ENCODE measurements at places on chromosomes 2 and 18.

GRCh38 chr18:49745045-49746014, 68.0 kb downstream of the ACAA2 start:
- no peak for DNase-seq

DNA sequence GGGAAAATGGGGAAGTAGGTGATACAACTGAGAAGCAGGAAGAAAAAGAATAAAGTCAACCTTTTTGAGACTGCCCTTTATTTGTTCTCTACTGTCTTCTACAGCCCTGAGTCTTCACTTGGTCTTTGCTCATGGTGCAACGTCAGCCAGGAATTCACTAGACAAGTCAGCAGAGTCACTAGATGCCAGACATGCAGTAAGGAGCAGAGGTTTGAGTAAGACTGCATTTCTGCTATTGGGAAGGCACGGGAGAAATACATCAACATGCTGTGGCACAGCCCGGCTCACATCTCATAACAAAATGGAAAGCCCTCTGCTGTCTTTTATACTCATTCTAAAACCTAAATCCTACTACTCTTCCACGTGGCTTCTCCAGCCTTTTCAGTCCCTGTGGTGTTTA, 67.1 kb downstream of the PRELID3A start:
- no peak for DNase-seq

DNA sequence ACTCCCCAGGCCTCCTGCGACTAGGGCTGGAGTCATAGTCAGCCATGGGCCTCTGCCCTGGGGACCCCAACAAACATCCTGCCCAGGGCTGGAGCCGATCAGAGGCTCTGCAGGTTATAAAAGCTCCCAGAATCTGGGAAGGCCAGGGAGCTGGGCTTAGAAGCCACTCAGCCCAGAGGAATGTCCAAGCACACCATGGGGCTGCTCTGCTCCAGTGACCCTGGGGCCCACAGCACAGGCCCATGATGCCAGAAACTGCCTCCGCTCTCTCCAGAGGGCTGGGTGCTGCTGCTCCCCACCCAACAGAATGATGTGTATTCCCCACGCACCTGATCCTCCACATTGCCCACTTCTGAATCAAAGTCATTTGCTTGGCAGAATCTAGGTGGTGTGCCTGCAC, 88.5 kb downstream of the ARMC9 start:
- no peak for DNase-seq

GRCh38 chr2:111011218-111011617, 109.5 kb upstream of the BCL2L11 start:
- no peak for DNase-seq

DNA sequence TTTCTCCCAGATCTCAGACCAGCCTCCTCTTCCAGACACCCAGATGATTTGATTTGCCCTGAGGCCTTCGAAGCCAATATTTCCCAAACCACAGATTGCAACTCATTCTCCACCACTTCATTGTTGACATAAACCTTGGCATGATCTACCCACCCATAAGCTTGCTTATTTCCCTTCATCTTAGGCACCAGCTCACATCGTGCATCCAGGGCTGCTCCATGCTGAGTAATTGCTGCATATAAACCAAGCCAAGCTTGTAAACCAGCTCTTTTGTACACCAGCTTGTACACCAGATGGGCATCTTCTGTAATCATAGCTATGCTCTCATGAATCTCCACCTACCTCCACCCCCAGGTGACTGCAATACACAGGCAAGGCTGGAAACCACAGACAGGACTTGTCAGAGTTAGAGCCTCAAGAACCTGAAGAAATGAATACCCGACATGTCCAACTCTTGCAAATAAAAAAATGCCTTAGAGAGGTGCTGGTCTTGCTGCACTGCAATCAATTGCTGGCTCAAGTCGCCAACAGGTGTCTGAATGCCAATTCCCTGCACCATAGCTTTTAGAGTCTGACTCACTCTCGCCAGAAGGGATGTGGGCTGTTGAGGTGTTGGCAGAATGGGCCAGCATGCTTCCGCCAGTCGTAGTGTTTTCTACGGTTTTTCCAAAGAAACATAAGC, 31.5 kb downstream of the TRABD2A start:
- no peak for DNase-seq

DNA sequence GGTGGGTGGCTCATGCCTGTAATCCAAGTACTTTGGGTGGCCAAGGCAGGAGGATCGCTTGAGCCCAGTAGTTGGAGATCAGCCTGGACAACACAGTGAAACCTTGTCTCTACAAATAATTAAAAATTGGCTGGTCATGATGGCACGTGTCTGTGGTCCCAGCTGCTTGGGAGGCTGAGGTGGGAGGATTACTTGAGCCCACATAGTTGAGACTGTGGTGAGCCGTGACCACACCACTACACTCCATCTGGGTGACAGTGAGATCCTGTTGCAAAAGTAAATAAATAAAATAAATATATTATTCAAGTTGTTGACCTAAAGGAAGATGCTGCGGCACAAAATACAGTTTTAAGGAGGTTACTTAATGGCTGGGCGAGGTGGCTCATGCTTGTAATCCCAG, 72.7 kb downstream of the LAMA3 start:
- no peak for DNase-seq

DNA sequence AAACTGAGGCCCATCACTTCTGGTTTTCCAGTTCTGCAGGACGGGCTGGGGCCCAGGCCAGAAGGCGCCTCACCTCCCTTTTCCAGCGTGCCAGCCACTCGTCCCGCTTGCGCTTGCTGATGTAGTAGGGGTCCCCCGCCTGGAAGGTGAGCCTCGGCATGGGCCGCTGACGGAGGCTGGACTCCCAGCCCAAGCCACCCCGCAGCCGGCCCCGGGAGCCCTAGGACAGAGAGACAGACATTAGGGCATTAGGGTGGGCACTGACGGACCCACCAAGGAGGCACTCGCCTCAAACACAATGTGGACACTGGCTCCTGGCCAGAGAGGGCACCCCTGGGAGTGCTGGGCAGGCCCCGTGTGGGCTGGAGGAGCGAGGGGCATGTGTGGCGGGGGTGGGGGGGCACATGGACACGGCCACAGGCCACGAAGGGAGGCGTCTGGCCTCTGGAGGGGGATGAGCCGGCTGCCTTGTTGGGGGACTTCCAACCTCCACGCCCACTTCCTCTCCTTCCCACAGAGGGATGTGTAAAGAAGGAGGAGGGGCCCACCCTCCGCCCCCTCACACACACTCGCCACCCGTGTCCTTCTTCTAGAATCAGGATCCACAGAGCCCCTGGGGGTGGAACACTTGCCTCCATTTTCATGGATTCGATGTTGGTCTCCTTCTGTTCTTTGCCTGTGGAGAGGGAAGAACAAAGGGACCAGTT, 66.7 kb downstream of the DNMT3A start:
- no peak for DNase-seq
